ENCODE measurements at places on chromosomes 6 and 20. TPM values are rescaled to one million over a fixed set of nuclear protein-coding genes. Genes with fewer than 3 reads are reported as not detected.

Gene TFAP2C
- not detected for total RNA-seq

Gene CLVS2
- under 0.01 TPM for total RNA-seq

Gene LRRN4
- total RNA-seq = not detected

Gene MLN
- total RNA-seq = not detected

Gene NTSR1
- total RNA-seq = 1.9 TPM

Gene HAO1
- not detected for total RNA-seq

Gene FAM110A
- total RNA-seq = 1.8 TPM

Gene PACRG
- total RNA-seq = not detected

Gene ENPP1
- 15.7 TPM for total RNA-seq

Gene SEC63
- 38.3 TPM for total RNA-seq

Gene TREML2
- not detected for total RNA-seq

Gene TRERF1
- total RNA-seq = 1.8 TPM

Gene CPNE5
- 0.30 TPM for total RNA-seq

Gene PRICKLE4
- total RNA-seq = 1.2 TPM

Gene RIN2
- total RNA-seq = 48.9 TPM

Gene CD24
- total RNA-seq = 7.2 TPM

Gene PGC
- not detected for total RNA-seq

Gene RIPPLY2
- not detected for total RNA-seq

Gene SLC12A5
- 0.30 TPM for total RNA-seq

Gene C6orf132
- total RNA-seq = 2.5 TPM

Gene SLPI
- total RNA-seq = not detected

Gene CST2
- total RNA-seq = not detected

Gene GGTLC1
- not detected for total RNA-seq

Gene MPIG6B
- not detected for total RNA-seq

Gene LY6G6C
- total RNA-seq = not detected

Gene KCNK5
- total RNA-seq = not detected

Gene ZBTB12
- total RNA-seq = 3.6 TPM

Gene VSTM2L
- 1.8 TPM for total RNA-seq

Gene FAM83B
- not detected for total RNA-seq

Gene GPX5
- not detected for total RNA-seq

Gene MYCT1
- 0.46 TPM for total RNA-seq

Gene HDGFL1
- total RNA-seq = not detected
